ENCODE measurements at places on chromosomes 16 and 17. TPM values are rescaled to one million over a fixed set of nuclear protein-coding genes. Genes with fewer than 3 reads are reported as not detected.

The MYH8 gene
- not detected for total RNA-seq

The CES4A gene
- 4.5 TPM for total RNA-seq

The KRTAP17-1 gene
- total RNA-seq = not detected

The HAP1 gene
- total RNA-seq = 0.10 TPM

The TMEM238L gene
- not detected for total RNA-seq

The GPT2 gene
- 31.6 TPM for total RNA-seq

The FASN gene
- total RNA-seq = 302 TPM

The ZNF23 gene
- total RNA-seq = 9.9 TPM

The NHERF1 gene
- 143 TPM for total RNA-seq

The CSH2 gene
- total RNA-seq = not detected

The DNAI2 gene
- 0.70 TPM for total RNA-seq

The MT1E gene
- total RNA-seq = 49.7 TPM

The PRSS27 gene
- total RNA-seq = 1.4 TPM

The IRX3 gene
- not detected for total RNA-seq

The MYO15B gene
- 15.0 TPM for total RNA-seq

The CNGB1 gene
- not detected for total RNA-seq

The ITGAX gene
- total RNA-seq = 4.3 TPM

The CFDP1 gene
- 38.5 TPM for total RNA-seq

The IL34 gene
- total RNA-seq = not detected

The KRTAP3-1 gene
- total RNA-seq = not detected

The GGT6 gene
- not detected for total RNA-seq

The FBXO39 gene
- total RNA-seq = not detected

The PDIA2 gene
- not detected for total RNA-seq

The CA4 gene
- not detected for total RNA-seq

The TMEM92 gene
- not detected for total RNA-seq

The NKD1 gene
- total RNA-seq = 1.9 TPM

The ZPBP2 gene
- total RNA-seq = 0.42 TPM

The SALL1 gene
- not detected for total RNA-seq

The TPPP3 gene
- not detected for total RNA-seq

The TP53TG3 gene
- not detected for total RNA-seq

The CRHR1 gene
- not detected for total RNA-seq

The ATP1B2 gene
- total RNA-seq = 0.25 TPM

The HBA2 gene
- not detected for total RNA-seq

The CES3 gene
- total RNA-seq = 0.31 TPM

The CLDN9 gene
- not detected for total RNA-seq

The FA2H gene
- not detected for total RNA-seq

The C17orf107 gene
- total RNA-seq = 3.2 TPM

The SLC12A3 gene
- total RNA-seq = not detected

The PLCG2 gene
- 16.6 TPM for total RNA-seq

The WNT9B gene
- total RNA-seq = not detected

The DGKE gene
- 30.7 TPM for total RNA-seq

The ZNHIT3 gene
- 55.4 TPM for total RNA-seq

The AKAP10 gene
- total RNA-seq = 38.2 TPM

The RNU2-1 gene
- 2,386 TPM for total RNA-seq

The KRT31 gene
- total RNA-seq = not detected

The C16orf46 gene
- 0.38 TPM for total RNA-seq

The SDR42E1 gene
- 11.2 TPM for total RNA-seq

The ITGAL gene
- 222 TPM for total RNA-seq

The COL1A1 gene
- total RNA-seq = 1.0 TPM

The ZDHHC1 gene
- total RNA-seq = 1.0 TPM

The NFE2L1 gene
- total RNA-seq = 105 TPM

All from activated CD8-positive, alpha-beta memory T cell treated with anti-CD3 and anti-CD28 coated beads for 36 hours (primary cell).